Anterior cingulate cortex (tissue), 58 donors: ENCODE measurements at places on chromosomes 7 and 10.

GRCh38 chr10:29160150-29160617, 128.7 kb upstream of the LYZL1 start:
- DNase-seq = no peak

- no peak for DNase-seq
Measured at GRCh38 chr7:64608116-64608910, 45.4 kb upstream of the ZNF680 start.

GRCh38 chr7:148973256-148973655, 55.0 kb downstream of the PDIA4 start:
- no peak for DNase-seq

DNA sequence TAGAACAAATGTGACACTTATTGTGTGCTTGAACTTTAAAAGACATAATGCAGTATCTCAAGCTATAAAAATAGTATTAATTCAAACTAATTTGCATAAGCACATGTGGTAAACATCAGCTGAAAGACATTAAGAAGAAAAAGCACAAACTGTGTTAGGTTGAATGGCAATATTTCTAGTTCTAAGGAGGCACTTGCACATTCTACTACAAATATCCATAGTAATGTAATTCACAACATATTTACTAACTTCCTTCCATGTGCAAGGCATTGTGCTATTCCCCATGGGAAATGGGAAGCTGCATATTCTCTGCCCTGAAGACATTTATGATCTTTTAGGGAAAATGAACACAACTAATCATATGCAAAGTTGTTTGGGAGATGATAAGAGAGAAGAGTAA, 80.2 kb upstream of the SLC13A1 start:
- DNase-seq = no peak

DNA sequence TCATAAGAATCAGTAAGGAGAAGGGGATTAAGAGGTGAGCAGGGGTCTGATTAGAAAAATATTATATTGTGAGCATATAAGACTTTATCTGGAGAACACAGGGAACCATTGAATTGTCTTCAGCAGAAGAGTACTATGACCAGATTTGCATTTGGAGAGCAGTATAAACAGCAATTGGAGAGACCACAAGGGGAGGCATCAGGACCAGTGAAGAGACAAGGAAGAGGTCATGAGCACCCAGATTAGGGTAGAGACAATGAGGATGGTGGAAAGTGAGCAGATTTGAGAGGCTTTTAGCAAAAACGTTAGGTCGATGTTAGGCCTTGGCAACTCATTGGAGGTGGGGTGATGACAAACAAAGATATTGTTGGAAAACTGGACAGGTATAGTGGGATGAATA, 13.0 kb upstream of the SMIM30 start:
- no peak for DNase-seq

GRCh38 chr10:83140811-83141210, 998.5 kb upstream of the GHITM start:
- no peak for DNase-seq

- no peak for DNase-seq
Measured at GRCh38 chr7:138105221-138105620, 29.0 kb downstream of the AKR1D1 start.

DNA sequence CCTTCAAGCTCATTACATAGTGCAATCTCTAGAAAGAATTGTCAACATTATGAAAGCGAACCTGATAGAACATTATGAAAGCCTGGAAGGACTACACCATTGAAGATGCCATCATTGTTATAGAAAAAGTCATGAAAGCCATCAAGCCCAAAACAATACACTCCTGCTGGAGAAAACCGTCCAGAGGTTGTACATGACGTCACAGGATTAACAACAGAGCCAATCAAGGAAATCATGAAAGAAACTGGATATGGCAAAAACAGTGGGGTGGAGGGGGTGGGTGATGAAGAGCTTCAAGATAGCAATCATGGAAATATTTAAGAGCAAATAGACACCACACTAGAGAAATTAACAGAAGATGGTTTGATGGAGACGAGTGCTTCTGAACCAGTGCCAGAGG, 45.7 kb downstream of the TOMM7 start:
- DNase-seq = no peak
